ENCODE measurements at places on chromosomes 2 and 18.

GRCh38 chr2:202909394-202910192 lies 1.9 kb downstream of the WDR12 start:
- no peak for DNase-seq

- no peak for DNase-seq
These were observed 24.7 kb downstream of the PKDCC start for GRCh38 chr2:42072349-42073118.

DNA sequence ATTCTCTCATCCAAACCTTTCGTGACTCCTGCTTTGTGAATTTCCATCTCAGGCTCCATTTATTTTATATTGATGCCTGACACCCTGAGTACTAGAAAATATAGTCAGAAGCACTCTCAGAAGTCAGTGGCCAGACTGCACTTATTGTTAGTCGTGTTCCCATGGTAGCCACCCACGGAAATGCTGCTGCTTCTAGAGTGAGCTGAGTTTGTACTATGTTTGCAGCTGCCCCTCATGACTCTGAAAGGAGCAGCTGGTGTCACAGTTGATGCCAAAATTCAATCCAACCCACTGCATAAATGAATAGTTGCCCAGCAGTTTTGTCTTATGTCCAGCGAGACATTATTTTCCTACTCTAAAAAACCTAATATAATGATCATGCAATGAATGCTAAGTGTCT lies 265.2 kb upstream of the SPHKAP start:
- DNase-seq: no peak

GRCh38 chr2:26670171-26670570 lies 22.4 kb upstream of the KCNK3 start:
- no peak for DNase-seq

- no peak for DNase-seq
These were observed 42.4 kb downstream of the TNS1 start for GRCh38 chr2:217960351-217960750.

DNA sequence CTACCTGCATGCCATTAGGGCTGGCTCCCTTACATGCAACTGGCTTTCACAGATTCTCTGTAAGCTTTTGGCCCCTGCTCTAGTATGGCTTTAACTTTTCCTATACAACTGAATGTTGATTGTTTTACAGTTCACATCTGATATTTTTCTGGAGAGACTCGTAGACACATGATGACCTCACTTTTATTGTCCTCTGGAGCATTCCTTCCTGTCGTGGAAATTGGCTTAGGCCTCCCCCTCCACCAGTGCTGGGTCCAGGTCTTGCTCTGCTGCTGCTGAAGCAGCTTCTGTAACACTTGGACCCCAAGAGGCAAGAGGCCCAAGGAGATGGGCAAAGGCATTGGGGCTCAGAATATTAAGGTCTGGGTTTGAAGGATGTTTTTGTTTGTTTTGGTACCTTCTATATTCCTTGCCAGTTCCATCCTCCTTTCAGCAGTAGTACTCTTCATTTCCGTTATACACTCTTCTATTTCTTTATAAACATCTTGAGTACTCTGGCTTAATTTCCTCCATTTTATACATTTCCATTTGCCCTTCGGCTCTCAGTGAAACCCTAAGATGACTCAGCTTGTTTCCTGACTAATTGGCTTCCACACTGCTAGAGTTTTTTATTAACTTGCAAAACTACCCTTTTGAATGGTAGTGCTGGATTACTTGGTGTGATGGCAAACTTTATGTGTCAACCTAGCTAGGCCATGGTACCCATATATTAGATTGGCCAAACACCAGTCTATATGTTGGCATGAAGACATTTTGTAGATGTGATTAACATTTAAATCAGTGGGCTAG lies 219.8 kb downstream of the CDCA7 start:
- no peak for DNase-seq

GRCh38 chr2:135121016-135121657 lies 69.0 kb downstream of the RAB3GAP1 start:
- DNase-seq: no peak

- DNase-seq: no peak
These were observed 3.7 kb downstream of the NMUR1 start for GRCh38 chr2:231526341-231527090.

DNA sequence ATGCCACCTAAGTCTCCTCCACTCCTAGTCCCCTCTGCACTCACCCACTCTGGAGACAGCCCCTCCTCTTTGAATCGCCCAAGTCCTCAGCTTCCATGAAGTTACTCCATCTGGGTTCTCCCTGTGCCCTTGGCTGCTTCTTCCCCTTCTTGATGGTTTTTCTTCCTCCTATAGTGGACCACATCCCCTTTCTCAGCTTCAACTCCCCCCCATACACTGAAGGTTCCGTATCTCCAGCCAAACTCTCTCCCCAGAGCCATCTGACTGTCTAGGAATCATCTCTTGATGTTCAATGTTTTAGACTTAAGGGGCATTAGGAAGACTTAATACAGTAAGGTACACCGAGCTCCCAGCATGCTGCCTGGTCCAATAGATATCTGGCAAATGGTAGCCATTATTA lies 39.6 kb downstream of the EMX1 start:
- DNase-seq: no peak

DNA sequence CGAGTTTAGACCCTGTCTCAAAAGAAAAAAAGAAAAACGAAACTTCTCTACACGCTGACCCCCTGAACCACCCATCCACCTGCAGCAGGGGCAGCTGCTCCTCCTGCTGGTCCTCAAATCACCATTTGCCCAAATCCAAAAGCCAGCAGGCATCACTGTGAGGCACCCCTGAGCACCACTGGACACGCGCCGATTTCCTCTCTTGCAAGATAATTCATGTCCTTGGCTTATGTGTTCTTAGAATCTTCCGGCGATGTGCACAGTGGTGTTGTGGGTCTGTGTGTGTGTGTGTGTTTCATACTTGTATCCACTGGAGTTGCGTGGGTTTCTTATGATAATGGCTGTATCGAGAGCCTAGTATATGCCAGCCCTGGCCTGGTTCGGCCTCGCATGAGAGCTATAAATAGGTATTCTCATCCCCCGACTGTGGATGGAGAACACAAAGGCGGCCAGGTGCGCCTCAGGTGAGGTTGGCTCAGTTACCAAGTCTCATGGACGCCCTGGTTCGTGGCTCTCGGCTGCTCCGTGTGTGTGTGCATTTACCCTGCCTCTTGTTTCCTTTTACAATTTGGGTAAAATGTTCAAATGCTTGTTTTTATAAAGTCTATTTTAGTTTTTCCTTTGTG lies 235.5 kb downstream of the HDAC4 start:
- no peak for DNase-seq

GRCh38 chr2:18855027-18855426 lies 265.7 kb upstream of the NT5C1B start:
- DNase-seq: no peak

DNA sequence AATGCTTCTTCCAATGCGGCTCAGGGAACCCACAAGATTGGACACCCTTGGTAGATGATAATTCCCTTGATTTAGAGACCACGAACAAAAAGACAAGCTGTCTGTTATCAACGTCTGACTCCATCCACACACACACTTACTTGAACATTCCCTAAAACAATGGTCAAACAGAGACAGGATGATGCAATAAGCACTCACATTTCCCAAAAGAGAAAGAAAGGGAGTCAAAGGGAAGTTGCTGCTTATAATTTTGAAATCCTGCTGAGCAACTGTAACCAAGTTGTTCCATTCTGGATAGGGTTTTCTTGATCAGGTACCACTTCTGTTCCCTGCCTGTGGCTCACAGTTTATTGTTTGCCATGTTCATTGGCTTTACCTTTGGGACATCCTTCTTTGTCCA lies 571.3 kb upstream of the CNTNAP5 start:
- DNase-seq: no peak

- DNase-seq: no peak
These were observed 114.4 kb upstream of the DTNA start for GRCh38 chr18:34595690-34596089.

DNA sequence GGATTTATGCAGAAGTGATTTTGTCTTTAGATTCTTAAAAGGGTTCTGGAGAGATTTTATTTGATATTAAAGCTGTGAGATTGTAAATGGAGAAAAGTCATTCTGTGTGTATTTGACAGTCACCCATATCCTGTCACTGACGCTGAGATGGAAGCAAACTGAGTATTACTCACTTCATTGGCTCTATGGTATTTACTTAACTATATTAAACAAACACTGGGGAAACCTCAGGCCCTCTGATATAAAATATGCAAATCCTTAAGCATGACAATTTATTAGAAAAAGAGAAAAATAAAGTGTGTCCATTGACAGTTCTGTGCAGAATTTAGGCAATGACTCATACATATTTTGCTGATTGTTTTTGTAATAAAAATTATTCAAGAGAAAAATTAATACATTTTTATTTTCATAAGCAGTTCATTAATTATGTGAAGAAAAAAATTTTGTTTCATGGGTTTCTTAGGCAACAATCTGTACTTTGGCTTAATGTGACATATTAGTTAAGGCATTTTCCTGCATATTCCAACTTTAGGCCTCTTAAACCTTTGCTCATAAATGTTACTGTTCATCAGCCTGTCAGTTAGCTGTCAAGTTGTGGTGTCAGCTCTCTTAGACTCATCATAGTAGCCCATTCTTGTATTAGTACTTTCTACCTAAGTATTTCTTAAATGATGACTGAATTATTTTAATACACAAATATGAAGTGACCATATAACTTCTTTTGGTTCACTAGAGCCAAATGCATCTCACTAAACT lies 99.9 kb downstream of the PARD3B start:
- no peak for DNase-seq

- DNase-seq: no peak
These were observed 179.0 kb downstream of the BARD1 start for GRCh38 chr2:214630402-214631045.

DNA sequence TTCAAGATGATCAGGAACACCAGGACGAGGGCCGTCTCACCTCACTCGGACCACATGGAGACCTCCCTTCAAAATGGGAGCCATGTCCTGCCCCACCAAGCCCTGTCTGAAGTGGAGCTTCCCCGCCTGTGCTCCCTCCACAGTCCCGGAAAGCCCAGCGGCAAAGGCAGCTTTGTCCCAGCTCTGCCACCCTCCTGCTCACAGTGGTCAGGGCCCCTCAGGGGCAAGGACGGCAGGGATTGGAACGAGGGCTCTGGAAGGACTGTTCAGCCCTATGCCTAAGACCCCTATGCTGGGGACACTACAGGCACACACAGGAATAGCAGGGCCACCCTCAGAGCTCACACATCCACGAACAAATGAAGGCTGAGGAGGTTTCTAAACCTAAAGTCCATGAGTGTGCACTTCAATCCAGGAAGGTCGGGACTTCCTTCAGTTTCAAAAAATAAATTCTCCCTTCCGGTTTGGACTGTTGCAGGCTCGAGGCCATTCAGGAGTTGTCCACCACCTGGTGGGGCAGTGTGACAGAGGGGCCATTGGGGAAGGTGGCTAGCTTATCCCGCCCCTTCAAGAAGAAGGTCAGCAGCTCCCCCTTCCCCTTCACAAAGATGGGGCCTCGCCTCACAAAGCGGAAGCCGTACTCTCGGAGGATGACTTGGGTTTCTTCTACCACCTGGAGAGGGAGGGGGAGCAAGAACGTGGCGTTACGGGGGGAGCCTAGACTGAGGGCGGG lies 26.4 kb downstream of the CENPO start:
- DNase-seq: no peak

- no peak for DNase-seq
These were observed 66.3 kb upstream of the GLI2 start for GRCh38 chr2:120669121-120669952.

DNA sequence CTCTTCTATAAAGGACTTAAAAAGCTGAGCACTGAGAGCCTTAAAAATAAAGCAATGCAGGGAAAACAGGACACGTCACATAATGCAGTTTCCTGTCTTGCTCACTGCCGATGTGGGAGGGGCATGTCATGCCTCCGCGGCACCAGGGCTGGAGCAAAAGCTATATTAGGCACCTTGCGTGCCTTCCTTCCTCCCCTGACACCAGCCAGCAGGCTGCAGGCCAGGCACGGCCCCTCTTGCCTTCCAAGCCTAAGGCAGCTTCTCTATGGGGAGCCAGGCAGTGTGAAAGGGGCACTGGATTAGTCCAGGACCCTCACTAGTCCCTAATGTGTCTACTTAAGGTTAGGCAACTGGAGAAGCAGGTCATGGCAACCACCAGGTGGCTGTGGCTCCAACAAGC lies 26.3 kb downstream of the MRPL35 start:
- DNase-seq: no peak

DNA sequence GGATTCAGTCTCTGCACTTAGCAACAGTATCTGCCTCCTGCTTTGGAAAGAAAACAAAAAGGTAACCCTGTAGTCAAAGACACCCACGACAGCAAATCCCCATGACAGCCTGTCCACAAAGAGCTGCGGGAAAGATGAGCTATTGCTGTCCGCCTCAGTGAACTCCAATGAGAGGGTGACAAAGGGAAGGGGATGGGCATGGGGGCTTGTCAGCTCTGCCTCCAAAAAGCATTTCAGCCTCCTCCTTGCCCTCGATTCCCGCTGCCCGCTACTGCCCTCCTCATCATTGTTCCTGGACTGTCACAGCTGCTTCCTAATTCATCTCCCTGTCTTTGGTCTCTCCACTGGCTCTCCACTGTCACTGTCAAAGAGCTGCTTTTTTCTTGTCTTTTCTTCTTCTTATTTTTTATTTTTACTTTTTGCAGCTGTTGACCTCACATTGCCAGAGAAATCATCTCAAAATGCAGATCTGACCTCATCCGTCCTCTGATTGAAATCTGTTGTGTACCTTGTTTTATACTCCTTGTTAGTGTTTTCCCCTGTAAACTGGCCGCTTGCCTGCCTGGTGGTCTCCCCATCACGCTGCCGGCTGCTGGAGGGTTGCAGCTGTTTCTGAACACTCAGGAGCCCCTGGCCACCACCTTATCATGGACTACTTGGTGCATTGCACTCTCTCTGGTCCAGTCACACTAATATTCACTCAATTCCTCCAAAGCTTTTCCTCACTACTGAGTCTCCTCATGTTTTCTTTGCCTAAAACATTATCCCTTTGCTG lies 7.9 kb upstream of the E2F6 start:
- DNase-seq: no peak

- DNase-seq: no peak
These were observed 119.2 kb downstream of the PAX3 start for GRCh38 chr2:222179592-222179991.

DNA sequence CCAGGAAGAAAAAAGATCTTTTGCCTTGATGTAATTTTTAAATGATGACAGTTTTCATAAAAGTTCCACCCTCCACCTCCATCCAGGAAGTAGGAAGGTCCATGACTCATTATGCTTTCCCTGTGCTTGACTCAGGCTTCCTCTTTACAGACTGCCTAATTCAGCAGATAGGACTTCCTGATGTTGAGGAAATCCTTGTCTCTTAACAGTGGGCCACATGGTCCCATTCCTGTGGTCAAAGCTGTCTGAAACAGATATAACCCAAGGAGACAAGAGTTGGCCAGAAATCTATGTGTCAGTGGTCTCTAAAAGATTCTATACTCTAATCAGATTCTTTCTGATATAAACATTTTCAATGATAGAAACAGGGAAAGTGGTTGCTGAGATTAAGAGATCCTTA lies 119.1 kb downstream of the BAZ2B start:
- no peak for DNase-seq

GRCh38 chr2:193103064-193103463 lies 908.3 kb upstream of the TMEFF2 start:
- no peak for DNase-seq

DNA sequence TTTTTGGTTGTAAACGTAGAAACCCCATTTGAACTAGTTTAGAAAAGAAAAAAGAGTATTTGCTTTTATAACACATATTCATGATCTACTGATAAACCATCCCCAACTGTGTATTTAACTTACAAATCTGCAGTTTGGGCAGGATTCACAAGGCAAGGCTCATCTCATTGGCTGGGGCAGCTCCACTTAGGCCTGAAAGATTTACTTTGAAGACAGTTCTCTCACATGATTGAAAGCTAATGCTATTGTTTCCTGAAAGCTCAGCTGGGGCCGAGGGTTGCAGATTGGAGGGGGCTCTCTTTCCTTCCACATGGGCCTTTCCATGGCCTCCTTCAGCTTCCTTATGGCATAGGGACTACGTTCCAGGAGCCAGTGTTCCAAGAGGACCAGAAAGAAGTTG lies 47.4 kb downstream of the ARHGAP15 start:
- no peak for DNase-seq
